HCT116 (cell line): ENCODE measurements at places on chromosomes 11 and 22.
A peak's percentile ranks its signal among the peaks of the same experiment; 100 is the strongest.

GRCh38 chr11:11038352-11038751 is 180.5 kb upstream of the ZBED5 start:
- H3K27me3 ChIP-seq = no peaks in the 10 kb centered on the region
- no peaks in the 10 kb centered on the region for H3K36me3 ChIP-seq
- H3K27ac ChIP-seq = no peak overlapping the region
- no peaks in the 10 kb centered on the region for H3K4me1 ChIP-seq

- no peaks in the 10 kb centered on the region for H3K4me1 ChIP-seq
- H3K36me3 ChIP-seq = no peaks in the 10 kb centered on the region
- no peak overlapping the region for H3K27ac ChIP-seq
- H3K27me3 ChIP-seq = no peaks in the 10 kb centered on the region
- H3K4me3 ChIP-seq = no peak overlapping the region
- DNase-seq = no peak
Measured at GRCh38 chr22:33510429-33510904, 409.8 kb downstream of the LARGE1 start.

GRCh38 chr11:13415201-13415600 is 47.8 kb downstream of the BTBD10 start:
- no peak overlapping the region for H3K4me3 ChIP-seq
- no peaks in the 10 kb centered on the region for H3K36me3 ChIP-seq
- DNase-seq = no peak
- H3K27ac ChIP-seq = no peak overlapping the region
- no peaks in the 10 kb centered on the region for H3K4me1 ChIP-seq

GRCh38 chr22:23908587-23909205 is 14.5 kb downstream of the MIF start:
- no peak overlapping the region for H3K4me3 ChIP-seq
- peaks cover 9% of the 10 kb centered on the region for H3K4me1 ChIP-seq
- no peak overlapping the region for H3K27ac ChIP-seq
- DNase-seq = no peak
- H3K27me3 ChIP-seq = peaks cover 4% of the 10 kb centered on the region; the same call in 1 of the 2 replicates

DNA sequence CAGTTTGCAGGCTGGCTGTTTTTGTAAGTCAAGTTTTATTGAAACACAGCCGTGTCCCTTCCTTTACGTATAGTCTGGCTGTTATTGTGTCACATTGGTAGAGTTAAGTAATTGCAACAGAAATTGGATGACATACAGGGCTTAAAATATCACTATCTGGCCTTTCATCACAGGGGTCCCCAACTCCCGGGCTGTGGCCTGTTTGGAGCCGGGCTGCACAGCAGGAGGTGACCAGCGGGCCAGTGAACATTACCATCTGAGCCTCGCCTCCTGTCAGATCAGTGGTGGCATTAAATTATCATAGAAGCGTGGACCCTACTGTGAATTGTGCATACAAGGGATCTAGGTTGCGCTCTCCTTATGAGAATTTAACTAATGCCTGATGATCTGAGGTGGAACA is 31.7 kb downstream of the EXT2 start:
- no peak overlapping the region for H3K27ac ChIP-seq
- no peak overlapping the region for H3K4me3 ChIP-seq
- no peaks in the 10 kb centered on the region; the same call in 1 of the 2 replicates for H3K36me3 ChIP-seq
- H3K27me3 ChIP-seq = no peaks in the 10 kb centered on the region

- H3K4me3 ChIP-seq = no peak overlapping the region
- H3K4me1 ChIP-seq = peaks cover 39% of the 10 kb centered on the region
- DNase-seq = no peak
- H3K27ac ChIP-seq = no peak overlapping the region
- H3K36me3 ChIP-seq = no peaks in the 10 kb centered on the region
Measured at GRCh38 chr11:107821199-107821927, 37.2 kb downstream of the SLC35F2 start.

GRCh38 chr11:10309163-10310093 is 4.6 kb downstream of the ADM start:
- no peaks in the 10 kb centered on the region for H3K27me3 ChIP-seq
- peak overlapping the region; percentile 97 for H3K27ac ChIP-seq
- H3K4me3 ChIP-seq = peak overlapping the region; percentile 9; the same call in 1 of the 2 replicates
- H3K36me3 ChIP-seq = no peaks in the 10 kb centered on the region

GRCh38 chr11:114832532-114833125 is 154.3 kb downstream of the NXPE2 start:
- H3K36me3 ChIP-seq = no peaks in the 10 kb centered on the region
- H3K27ac ChIP-seq = no peak overlapping the region
- DNase-seq = no peak
- H3K27me3 ChIP-seq = no peaks in the 10 kb centered on the region
- no peaks in the 10 kb centered on the region for H3K4me1 ChIP-seq
- no peak overlapping the region for H3K4me3 ChIP-seq

DNA sequence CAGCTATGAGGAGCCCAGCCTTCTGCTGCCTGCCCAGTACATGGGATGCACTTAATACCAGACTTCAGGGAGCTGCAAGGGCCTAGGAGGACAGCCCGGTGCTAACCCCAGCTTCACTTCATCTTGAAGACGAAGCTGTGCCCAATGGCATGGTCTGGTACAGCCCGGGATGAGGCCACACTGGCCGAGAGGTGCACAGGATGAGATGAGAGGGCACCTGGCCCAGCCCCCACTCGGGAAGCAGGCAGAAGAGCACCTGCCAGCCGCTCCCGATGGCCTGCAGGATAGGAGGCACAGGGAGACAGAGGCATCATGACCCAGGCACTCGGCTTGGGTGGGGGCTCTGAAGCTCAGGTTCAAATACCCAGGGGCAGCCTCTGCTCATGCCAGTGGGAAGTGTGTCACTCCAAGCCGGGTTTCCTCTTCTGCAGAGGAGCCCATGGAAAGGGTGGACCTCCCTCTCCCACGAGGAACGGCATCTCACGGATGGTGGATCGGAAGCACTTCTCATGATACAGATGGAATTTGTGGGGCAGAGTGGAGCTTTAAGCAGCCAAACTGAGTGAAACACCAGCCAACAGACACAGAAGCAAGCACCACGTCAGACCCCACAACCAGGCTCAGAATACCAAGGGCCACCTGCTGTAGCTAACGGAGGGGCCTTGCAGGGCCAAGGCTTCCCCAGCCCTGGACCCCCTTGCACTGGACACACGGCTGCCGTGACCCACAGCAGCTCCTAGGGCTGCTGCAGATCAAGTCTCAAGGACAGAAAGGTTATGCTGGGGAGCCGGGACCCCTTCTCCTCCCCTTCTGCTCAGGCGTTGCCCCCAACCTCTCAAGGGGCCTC is 875.2 kb downstream of the BRD1 start:
- H3K27ac ChIP-seq = no peak overlapping the region
- H3K27me3 ChIP-seq = peaks cover 20% of the 10 kb centered on the region; the same call in 1 of the 2 replicates
- H3K36me3 ChIP-seq = no peaks in the 10 kb centered on the region
- DNase-seq = no peak

DNA sequence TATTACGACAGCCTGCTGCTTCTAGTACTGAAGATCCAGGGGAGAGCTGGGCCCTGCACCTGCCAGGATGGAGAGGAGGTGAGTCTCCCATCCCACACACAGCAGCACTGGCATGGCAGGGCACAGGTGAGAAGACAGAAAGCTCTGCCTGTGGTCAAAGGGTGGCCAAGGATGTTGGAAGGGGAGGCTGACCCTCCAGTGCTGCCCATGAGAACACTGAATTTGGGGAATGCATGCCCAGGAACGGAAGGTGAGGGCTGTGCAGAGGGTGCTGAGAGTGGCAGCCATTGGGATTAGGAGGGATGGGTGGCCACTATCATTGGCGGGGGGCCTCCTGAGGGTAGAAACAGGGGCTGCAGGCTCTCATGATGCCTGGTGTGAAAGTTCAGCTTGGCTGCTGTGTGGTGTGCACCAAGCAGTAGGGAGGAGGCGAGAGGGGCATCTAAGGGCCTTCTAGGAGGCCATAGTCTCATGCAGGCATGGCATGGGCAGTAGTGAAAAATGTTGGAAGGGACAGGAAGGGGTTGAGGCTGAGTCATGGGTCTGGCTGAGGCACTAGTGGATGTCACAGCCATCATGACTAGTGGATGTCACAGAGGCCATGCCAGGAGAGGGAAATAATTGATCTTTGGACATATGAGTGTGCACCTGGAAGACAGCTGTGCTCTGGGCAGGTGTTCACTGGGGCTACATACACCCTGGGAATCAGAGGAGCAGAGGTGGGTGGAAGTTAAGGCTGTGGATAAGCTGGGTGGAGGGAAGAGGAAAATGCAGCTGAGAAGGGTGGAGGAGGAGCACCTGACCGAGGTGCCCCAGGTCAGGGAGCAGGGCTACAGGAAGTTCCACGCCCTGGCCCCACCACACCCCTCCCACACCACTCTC is 2.5 kb upstream of the LRRC74B start:
- no peak overlapping the region for H3K27ac ChIP-seq
- no peaks in the 10 kb centered on the region for H3K4me1 ChIP-seq
- H3K27me3 ChIP-seq = no peaks in the 10 kb centered on the region
- DNase-seq = no peak
- H3K36me3 ChIP-seq = no peaks in the 10 kb centered on the region
- H3K4me3 ChIP-seq = no peak overlapping the region

DNA sequence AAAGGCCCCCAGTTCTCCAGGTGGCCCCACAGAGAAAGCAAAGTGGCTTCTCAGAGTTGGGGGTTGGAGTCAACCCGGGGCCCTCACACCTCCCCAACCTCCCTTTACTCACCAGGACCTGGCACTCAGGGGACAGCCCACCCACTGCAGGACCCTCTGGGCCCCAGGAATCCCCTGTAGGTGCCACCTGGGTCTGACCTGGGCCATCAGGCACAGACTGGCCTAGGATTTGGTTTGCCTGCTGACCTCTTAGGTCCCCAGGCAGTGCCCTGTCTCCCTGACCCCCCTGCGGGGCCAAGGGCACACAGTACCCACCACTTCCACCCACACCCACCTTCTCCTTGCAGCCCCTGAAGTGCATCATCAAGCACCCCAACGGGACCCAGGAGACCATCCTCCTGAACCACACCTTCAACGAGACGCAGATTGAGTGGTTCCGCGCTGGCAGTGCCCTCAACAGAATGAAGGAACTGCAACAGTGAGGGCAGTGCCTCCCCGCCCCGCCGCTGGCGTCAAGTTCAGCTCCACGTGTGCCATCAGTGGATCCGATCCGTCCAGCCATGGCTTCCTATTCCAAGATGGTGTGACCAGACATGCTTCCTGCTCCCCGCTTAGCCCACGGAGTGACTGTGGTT is 16.0 kb downstream of the POLR3H start:
- no peaks in the 10 kb centered on the region for H3K4me1 ChIP-seq
- H3K27me3 ChIP-seq = no peaks in the 10 kb centered on the region
- H3K36me3 ChIP-seq = peaks cover 44% of the 10 kb centered on the region
- H3K4me3 ChIP-seq = no peak overlapping the region
- no peak for DNase-seq
- H3K27ac ChIP-seq = no peak overlapping the region; the same call in 1 of the 2 replicates

- no peak overlapping the region for H3K27ac ChIP-seq
- no peak overlapping the region for H3K4me3 ChIP-seq
- no peak for DNase-seq
- 0 out of 2 replicates have a peak, but pooled peaks cover 9% of the 10 kb centered on the region for H3K27me3 ChIP-seq
Measured at GRCh38 chr11:2436013-2436520, 8.2 kb downstream of the TRPM5 start.

- H3K36me3 ChIP-seq = no peaks in the 10 kb centered on the region
- H3K4me3 ChIP-seq = no peak overlapping the region
- DNase-seq = no peak
- H3K27me3 ChIP-seq = peaks cover 31% of the 10 kb centered on the region
- no peaks in the 10 kb centered on the region for H3K4me1 ChIP-seq
Measured at GRCh38 chr11:128785141-128785540, 82.0 kb downstream of the KCNJ1 start.

GRCh38 chr11:40975076-40975475 is 484.4 kb downstream of the LRRC4C start:
- no peaks in the 10 kb centered on the region for H3K36me3 ChIP-seq
- no peak for DNase-seq
- no peak overlapping the region for H3K4me3 ChIP-seq
- H3K4me1 ChIP-seq = no peaks in the 10 kb centered on the region
- H3K27ac ChIP-seq = no peak overlapping the region

DNA sequence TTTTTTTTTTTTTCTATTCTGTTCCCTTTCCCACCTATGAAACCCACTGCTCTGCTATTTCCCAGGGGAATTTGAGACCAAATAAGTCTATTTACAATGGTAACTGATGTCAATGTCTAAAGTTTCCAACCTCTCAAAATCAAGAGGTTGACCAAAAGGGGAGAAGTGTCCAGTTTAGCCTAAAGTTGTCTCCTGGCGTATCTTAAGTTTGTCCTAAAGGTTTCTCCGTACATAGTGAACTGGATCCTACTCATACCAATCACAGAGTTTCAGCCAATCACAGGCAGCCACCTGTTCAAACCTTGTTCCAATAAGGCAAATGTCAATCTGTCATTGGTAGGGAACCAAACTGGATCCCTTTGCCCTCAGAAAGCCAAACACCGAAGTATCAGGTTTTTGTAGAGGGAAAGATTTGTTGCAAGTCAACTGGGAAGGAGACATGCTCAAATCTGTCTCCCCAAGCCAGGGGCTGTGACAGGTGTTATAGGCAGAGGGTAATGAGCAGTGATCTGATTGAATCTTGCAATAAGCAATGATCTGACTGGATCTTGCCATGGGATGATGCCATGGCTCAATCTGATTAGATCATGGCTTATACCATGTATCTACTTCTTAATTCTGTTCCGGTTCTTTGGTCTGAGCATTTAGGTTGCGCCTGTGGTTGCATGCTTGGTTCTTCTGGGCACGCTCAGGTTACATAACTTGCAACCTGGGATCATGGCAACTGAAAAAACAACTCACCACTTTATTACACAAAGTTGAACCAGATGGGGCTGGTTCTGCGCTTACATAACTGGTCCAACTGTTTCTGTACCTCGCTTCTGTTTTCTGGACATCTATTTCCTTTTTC is 1.1 kb upstream of the VPS37C start:
- H3K27ac ChIP-seq = peak overlapping the region; percentile 97
- H3K4me3 ChIP-seq = peak overlapping the region; percentile 89
- H3K27me3 ChIP-seq = no peaks in the 10 kb centered on the region
- DNase-seq = peak; percentile 82

GRCh38 chr22:39514373-39514973 is 5.9 kb upstream of the ATF4 start:
- no peak overlapping the region for H3K4me3 ChIP-seq
- DNase-seq = no peak
- H3K36me3 ChIP-seq = peaks cover 51% of the 10 kb centered on the region
- no peak overlapping the region for H3K27ac ChIP-seq

DNA sequence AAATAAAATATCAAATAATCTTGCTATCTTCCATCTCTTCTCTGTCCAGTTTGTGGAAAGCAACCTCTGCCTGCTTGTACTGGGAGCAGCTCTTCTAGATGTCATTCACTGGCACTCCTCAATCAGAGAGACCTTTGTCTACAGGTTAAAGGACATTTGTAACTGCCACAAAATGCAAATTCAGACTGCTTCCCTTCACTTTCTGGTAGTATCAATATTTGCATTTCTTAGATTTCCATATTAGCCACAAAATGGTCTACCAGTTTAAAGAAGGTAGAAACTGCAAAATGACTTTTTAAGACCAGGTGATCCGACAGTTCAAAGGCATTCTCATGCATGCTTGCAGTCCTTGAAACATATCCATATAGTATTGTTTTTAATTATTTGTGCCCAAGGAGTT is 51.7 kb upstream of the RCN1 start:
- no peak for DNase-seq
- no peaks in the 10 kb centered on the region for H3K27me3 ChIP-seq
- H3K4me1 ChIP-seq = no peaks in the 10 kb centered on the region
- no peaks in the 10 kb centered on the region for H3K36me3 ChIP-seq
